ENCODE measurements at places on chromosomes 2 and 18.

DNA sequence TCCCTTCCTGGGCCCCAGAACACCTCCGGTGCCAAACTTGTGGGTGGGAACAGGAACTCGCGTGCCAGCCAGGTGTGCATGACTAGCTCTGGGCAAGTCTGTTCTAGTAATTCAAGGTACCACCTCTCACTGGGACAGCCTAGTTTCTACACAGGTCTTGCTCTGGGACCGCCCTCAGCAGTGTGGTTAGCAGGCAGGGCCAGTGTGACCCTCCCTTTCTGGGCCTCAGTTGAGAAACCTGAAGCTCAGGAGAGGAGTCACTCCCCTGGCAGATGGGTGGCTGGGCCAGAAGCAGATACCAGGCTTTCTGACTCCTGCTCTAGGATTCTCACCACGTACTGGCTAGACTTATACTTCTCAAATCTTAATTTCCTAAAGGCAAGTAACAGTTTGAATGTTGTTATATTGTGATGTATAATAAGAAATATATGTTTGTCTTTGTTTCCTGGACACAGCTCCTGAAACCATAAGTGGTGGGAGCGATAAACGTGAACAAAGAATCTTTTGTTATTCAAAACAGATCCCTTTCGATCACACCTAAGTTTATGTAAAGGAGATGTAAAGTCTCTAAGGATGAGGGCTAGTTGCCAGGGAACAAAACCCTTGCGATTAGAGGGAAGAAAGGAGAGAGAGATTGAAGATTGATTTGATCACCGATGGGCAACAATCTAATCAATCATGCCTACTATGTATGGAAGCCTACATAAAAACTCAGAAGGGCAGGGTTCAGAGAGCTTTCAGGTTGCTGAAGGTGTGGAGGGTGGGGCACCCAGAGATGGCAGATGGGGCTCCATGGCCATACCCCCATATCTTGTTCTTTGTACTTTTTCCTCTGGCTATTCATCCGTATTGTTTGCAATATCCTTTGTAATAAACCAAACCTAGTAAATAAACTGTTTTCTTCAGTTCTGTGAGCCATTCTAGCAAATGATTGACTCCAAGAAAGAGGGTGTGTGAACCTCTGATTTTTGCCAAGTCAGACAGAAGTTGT, 952 bp upstream of the UGT1A6 start:
- DNase-seq = no peak

DNA sequence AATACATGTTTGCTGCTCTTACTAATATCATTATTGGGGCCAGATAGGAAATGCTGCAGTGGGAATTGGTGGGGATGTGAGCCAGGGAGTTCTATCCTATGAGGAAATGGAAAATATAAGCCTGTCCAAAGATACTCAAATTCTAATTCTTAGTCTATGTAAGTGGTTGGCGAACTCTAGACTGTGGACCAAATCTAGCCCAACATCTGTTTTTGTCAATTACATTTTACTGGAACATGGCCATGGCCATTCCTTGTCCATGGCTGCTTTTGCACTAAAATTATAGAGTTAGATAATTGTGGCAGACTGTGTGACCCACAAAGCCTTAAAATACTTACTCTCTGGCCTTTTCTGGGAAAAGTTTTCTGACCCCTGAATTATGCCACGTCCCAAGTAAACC, 113.3 kb downstream of the MGAT5 start:
- no peak for DNase-seq

GRCh38 chr2:96799623-96799935, 16.5 kb upstream of the CNNM3 start:
- no peak for DNase-seq

DNA sequence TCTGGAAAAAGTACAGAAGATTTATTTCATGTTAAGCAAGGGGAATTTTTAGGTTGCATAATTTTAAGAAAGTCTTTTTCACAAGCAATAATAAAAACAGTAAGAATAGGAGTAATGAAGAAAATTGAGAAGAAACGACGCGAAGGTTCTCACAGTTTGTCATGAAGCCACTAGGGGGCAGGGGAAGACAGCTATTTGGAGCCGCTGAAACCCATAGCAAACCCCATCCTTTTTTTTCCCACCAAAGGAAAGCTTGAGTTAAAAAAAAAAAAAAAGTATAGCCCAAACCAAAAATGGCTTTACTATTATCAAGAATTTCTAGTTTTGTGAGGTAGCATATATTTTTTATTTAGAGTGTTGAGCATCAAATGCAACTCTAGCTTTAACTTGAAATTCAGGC, 300.9 kb downstream of the PHLPP1 start:
- peak; percentile 27 for DNase-seq

DNA sequence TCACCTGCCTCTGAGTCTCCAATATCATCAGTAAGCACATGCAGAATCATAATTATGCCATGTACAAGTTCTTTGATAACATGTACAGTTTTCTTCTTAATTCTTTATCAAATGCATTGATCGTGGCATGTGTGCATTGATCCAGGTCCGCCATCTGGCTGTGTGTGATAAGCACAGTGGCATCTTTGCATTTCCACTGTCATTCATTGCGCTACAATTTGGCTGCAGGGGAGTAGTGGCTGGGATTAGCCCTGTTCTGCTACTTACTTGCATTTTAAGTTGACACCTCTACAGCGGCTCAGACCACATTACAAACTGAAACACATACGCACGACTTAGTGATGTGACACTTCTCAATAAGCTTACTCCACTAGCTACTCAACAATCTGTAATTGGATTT, 83.6 kb upstream of the OTX1 start:
- no peak for DNase-seq

DNA sequence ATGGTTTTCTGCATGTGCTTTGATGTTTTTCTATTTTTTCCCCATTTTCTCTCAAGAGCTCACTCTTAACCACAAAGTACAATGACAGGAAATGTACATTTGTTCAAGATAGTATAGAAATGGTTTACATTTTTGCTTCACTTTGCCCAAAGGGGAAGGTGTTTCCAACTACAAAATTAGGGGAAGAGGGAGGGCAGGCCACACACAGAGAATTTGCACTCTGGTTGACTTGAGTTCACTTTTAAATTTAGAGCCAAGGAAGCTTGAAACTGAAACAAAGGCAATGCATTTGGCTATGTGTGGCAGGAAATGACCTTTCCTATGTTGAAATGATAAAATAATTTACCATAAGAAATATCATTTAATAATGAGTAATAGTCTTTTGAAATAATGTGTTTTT, 19.1 kb upstream of the VIT start:
- DNase-seq = no peak

GRCh38 chr2:69733342-69734034, 8.4 kb upstream of the ANXA4 start:
- peak; percentile 28 for DNase-seq

GRCh38 chr18:49560624-49561288, 1.1 kb upstream of the LIPG start:
- DNase-seq = peak; percentile 31

DNA sequence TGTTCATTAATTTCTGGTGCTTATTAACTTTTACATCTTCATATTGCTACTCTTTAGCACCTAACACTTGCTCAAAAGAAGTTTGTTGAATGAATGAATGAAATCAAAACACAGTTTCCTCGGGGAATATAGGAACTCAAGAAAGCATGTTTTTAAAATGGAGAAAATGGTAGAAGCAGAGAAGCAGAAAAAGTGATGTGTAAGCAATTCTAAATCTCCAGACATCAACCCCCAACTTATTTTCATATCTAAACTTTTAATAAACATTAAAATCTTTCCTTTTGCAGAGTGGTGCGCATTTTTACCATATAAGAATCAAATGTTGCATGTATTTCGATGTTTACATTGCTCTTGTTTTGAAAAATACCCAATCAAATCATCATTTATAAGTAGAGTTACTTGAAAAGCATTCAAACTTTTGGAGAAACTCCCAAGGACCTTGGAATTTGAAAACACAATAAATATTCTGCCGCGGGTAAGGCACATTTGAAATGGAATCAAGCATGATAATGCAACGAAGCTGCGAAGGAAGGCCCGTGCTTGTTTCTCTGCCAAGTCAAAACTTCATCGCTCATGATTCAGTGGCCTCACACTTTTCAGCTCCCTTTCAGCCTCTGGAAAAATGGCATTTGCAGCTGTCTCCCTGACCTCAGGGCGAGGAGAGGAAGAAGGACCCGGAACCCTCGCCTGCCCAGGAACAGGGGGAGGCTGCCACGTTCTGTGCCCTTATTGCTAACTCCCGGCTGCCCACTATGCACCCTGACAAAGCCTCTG, 26.7 kb upstream of the SMIM21 start:
- DNase-seq = no peak

GRCh38 chr18:25739376-25739775, 351.0 kb downstream of the SS18 start:
- DNase-seq = no peak

- DNase-seq = peak; percentile 24
These were observed 258.5 kb downstream of the TWIST2 start for GRCh38 chr2:239106314-239106908.

DNA sequence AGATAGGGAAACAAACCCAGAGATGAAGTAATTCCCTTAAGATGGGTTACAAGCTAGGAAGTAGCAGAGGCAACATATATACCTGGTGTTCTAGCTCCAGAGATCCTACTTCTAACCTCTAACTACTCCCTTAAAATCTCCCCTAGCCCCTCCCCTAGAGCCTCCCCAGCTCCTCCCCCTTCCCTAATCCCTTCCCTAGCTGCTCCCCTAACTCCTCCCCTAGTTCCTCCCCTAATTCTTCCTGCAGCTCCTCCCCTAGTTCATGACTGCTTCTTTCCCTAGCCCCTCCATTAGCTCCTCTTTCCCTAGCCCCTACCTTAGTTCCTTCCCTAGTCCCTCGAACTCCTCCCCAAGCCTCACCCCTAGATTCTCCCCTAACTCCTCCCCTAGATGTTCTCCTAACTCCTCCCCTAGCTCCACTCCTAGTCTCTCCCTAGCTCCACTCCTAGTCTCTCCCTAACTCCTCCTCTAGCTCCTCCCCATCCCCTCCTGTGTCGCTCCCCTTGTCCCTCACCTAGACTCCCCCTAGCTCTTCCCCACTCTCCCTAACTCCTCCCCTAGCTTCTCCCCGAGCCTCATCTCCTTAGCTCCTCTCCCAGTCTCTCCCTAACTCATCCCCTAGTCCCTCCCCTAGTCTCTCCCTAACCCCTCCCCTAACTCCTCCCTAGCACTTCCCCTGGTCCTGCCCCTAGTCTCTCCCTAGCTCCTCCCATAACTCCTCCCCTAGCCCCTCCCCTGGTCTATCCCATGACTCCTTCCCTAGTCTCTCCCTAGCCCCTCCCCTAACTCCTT, 108.9 kb downstream of the CD226 start:
- no peak for DNase-seq

DNA sequence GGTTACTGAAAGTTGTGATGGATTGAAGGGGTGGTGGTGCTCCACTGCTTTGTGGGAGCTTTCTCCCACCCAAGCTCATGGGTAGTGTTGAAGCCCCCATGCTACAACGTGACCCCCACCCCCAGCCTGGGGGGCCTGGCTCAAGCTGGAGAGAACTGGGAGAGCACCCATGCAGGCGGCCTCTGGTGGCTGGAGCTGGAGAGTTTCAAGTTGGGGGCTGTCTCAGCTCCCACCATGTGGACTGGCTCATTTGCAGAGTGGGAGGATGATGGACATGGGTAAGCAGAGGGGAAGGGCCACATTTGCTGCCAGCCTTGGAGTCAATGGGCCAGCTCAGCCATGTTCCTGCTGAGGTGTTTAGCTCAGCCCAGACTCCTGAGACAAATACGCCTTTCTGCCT, 62.8 kb downstream of the INPP4A start:
- DNase-seq = no peak

GRCh38 chr2:77104554-77104953, 417.6 kb downstream of the LRRTM4 start:
- DNase-seq = no peak

- DNase-seq = no peak
These were observed 142.9 kb downstream of the BCL11A start for GRCh38 chr2:60410456-60411146.

DNA sequence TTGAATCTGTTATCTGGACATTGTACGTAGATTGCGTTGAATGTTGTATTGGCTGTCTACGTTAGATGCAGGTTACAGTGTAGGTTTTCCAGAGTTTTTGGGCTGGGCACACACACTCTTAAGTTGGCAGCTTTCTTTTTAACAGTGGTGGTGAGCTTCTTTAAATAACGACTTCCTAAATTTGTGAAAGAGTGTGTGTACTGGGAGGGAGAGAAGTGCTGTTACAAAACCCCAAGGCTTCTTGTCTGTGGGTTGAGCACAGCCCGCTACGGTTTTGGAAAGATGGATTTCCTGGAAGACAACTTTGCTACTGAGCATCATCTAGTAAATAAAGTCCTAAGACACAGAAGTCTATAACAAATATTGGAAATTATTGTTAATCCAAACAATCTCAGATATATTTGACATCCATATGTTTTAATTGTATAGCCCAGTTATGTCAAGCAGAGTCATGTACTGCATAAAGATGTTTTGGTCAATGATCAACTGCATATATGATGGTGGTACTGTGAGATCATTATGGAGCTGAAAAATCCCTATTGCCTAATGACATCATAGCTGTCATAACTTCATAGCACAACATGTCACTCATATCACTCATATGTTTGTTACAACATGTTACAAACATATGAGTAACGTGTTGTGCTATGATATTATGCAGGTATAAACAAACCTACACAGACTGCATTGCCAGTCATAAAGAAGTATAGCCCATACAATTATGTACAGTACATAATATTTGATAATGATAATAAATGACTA, 7.9 kb upstream of the THUMPD2 start:
- peak; percentile 46 for DNase-seq

DNA sequence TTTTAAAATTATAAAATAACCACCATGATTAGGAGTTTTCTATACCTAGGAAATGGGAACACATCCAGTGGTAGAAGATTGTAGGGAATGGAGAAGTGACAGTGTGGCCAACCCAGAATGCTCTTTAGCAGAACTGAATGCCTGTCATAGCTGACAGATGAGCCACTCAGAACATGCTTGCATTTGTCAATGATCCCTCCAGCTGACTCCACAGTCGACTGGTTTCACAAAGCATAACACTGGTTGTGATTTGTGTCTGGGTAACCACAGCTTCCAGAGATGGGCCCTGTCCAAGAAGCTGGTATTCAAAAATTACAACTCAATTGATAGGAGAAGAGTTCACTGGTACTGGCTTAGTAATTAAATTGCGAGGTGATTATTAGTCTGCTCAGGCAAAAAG, 9.0 kb upstream of the CTIF start:
- peak; percentile 81 for DNase-seq

GRCh38 chr2:30226144-30227032, 4.9 kb upstream of the LBH start:
- no peak for DNase-seq

DNA sequence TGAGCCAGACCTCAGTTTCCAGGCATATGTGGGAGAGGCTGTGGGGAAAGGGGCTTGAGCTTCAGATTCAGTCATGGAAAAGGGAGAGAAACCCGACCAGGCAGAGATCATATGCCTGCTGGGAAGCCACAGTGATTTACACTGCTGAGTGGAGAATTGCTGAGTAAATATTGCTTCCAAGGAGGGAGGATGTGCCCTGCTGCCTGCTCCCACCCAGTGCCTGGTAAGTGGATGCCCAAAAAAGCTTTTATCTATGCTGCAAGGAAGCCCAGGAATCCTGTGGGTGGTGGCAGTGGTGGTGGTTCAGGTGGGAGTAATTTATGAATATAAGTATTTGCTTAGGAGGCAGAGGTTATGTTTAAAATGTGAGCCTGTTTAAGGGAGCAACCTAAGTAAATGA, 39.5 kb downstream of the INO80C start:
- no peak for DNase-seq

GRCh38 chr2:64769392-64770044, 115.8 kb upstream of the SERTAD2 start:
- DNase-seq = no peak

Data from trophoblast cell (in vitro differentiated cells and primary cell).